ENCODE measurements at places on chromosomes 6 and 20.

- peak; percentile 17 for DNase-seq
Observed at GRCh38 chr20:45987108-45987780, 15.2 kb upstream of the ZNF335 start.

- DNase-seq, result no peak
Observed at GRCh38 chr6:169843110-169843509, 91.7 kb downstream of the ERMARD start.

DNA sequence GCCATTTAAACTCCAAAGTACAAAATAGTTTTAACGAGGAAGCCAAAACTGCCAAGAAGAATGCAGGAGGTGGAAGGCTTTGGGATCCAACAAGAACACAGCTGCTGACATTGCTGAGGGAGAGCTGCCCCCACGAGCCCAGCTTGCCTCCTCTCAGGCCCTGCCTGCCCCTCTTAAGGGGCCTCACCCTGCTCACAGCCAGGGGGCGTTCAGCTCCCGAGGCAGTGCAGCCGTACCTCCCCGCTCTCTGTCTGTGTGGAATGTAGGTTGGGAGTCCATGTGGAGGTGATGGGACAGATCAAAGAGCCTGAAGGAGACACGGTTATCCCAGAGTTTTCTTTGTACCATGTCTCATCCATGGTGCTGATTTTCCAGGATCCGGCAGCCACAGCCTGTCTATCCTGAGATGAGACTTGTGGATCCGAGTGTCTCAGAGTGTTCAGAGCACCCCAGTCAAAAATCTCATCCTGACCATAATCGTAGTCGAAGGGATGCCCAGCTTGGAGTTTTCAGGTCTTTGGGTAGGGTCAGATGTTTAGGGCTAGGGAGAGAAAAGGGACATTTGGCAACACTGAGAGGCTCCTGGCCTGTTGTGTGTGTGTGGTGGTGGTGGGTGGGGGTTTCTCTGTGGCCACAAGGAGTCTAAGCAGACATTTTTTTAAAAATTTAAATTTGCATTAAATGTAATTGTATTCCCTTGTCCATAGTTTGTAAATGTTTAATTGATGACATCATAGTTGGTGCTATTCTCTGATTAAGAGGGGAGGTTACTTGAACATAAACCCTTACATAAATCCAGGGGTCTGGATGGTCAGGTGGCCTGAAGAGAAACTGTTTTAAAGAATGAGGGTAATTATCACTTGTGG is 111.4 kb upstream of the CLDN20 start:
- DNase-seq, result no peak

GRCh38 chr20:32780749-32781655 is 18.8 kb downstream of the DNMT3B start:
- no peak for DNase-seq

DNA sequence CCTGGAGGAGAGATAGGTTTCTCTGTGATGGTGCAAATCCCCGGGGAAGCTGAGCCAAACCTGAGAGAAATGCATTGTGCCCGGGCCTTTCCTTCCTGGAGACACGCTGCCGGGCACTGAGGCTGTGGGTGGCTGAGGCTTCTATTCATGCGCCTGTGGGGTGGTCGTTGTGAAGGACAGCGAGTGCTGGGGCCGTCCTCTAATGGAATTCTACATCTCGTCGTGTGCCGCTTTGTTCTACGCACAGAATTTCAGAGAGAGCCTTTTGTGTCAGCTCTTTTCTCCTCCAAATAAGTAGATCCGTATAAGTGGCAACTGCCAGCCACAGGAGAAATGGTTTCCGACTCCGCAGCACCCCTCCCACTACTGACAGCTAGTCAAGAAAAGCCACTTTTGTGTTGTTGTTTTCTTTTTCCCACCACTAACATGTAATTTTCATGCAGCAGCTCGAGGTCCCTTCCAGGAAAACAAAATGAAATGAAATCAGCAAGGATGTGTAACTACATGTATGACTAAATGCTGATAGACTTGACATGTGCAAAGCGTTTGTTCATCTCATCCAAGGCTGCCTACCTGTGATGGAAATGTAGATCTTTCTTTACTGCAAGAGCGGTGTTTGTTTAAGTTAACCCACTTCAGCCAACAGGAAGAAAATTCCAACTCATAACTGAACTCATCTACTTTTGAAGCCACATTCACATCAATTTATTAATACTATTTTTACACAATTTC is 26.4 kb upstream of the PXDC1 start:
- DNase-seq, result no peak

- DNase-seq, result no peak
Observed at GRCh38 chr20:42979720-42980119, 210.0 kb downstream of the PTPRT start.

DNA sequence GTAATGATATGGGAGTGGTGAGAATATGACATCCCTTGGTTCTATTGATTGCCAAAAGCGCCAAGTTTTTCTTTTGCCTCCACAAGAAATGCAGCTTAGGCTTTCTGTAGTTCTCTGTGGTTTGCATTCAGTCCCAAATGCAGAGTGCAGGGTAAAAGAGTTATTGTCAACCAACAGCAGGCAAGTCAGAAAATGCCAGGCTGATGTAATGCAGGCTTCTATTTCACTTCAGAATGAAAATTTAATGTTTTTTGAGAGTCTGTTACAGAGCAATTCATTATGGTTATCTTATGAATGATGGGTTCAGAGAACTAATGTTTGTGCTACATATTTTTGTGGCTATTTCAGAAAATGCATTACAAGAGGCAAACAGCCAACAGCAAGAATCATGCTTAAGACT is 293.5 kb downstream of the CENPW start:
- DNase-seq, result no peak

- DNase-seq, result no peak
Observed at GRCh38 chr20:38759106-38759505, 10.8 kb downstream of the ACTR5 start.

- DNase-seq, result no peak
Observed at GRCh38 chr6:150452428-150453243, 83.8 kb downstream of the IYD start.

DNA sequence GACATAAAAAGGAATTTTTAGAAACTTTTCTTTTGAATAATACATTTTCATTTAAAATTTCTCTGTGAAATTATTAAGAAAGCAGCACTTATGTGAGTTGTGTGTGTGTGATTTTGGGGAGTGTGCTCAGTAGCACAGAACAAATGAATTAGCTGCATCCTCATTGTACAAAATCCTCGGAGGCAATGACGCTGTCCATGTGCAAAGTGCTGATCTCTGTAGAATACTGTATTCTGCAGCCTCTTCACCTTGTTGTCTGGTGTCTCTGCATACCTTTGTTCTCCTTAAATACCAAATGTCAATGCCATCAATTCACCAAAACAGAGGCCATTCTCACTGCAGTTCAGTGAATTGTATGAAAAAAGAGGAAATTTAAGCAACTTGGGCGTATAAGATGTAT is 838.4 kb downstream of the QKI start:
- no peak for DNase-seq

DNA sequence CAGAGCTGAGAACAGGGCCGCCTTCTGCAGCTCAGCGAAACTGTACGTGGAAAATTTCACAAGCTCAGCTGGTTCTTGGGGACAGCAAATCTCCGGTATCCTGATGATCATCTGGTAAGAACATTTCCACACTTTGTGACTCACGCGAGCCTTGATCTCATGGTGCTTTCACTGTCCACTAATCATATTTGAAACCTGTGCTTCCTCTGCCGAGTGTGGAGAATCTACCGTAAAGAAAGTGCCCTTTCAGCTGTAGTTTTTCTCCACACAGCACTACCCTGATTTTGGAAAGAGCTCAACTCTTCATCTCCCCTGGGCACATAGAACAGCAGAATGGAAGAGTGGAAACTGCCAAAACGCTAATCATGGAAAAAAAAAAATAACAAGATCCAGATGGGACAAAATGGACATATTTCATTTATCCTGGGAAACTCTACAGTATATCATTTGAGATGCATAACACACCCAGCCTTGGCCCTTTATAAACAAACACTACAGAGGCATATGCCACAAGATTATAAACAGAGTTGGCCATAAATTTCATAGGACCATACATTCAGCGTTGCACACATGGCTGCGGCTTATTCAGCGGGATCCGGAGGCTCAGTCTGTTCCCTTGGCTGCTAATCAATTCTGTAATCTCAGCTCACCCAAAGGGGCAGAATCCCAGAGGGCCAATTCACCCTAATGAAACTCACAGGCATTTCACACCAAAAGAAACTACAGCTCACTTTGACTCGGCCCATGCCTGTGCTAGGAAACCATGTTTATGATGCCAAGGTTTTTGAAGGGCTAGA is 434.5 kb downstream of the HDGFL1 start:
- DNase-seq, result peak; percentile 94

GRCh38 chr20:47727170-47727880 is 58.0 kb downstream of the SULF2 start:
- no peak for DNase-seq

DNA sequence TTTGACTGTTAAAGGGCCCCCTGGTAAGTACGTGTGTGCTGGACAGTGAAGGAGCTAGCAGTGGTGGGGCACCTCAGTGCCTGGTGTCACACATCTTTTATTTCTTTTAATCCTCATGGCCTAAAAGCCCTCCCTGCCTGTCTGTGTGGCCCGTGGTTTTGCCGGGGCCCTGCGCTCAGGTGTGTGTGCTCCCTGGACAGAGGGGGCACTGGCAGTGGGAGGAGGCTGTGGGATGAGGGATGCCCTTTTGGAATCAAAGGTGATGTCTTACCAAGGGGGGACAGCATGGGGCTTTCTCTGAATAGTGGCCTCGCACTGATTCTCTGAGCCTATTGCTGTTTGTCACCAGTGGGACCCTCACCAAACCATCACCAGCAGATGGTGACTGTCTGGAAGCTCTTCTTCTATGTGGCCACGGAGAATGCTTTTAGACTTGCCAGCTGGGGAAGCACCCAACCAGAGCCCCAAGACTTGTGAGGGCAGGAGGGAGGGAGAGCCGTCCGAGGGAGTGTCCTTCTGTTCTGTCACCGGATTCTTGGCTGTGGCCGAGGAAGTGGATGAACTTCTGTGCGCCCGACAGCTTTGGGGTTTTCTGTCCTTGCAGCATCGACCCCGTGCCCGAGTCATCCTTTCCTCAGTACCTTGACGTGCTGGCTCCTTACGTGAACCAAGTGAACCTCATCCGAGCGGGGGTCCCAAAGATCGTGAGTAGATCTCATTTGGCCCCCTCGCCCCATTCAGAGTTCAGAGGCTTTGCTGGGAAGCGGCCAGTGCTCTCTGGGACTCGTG is 18.1 kb downstream of the PNLDC1 start:
- DNase-seq, result no peak

DNA sequence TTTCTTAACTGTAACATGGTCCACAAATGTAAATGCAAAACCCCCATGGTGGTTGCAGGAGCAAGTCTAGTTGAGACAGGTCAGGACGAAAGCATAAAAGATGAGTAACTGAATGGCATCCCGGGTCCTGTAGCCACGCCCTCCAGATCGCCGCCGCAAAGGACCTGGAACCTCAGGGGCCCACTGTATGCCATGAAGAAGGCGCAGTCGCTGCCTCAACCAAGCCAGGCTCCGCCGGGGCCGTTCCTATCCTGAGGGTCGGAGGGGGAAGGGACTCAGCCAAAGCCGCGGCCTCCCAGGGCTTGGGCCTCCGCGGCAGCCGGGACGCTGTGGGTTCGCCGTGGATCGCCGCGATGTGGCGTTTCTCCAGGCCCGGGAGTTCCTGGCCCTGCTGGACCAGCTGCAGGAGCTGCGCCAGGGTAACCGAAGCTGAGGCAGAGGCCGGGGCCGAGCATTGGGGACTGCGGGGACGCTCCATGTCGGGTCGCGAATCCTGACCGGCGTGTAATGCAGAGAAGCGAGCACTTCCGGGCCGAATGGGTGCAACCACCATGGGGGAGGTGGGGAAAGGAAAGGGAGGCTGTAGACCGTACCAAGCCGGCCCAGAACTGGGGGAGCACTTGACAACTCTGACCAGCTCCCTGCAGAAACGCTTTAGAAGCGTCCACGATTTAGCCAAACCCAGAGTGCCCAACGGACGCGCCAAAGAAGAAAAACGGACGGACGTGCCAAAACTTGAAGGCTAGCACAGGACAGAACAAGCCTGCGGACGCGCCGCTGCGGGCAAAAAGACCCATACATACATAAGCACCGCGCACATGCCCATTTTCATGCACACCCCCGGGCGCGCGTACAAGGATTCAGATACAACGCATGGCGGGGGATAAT is 11.1 kb downstream of the RPL7L1 start:
- peak; percentile 77 for DNase-seq

DNA sequence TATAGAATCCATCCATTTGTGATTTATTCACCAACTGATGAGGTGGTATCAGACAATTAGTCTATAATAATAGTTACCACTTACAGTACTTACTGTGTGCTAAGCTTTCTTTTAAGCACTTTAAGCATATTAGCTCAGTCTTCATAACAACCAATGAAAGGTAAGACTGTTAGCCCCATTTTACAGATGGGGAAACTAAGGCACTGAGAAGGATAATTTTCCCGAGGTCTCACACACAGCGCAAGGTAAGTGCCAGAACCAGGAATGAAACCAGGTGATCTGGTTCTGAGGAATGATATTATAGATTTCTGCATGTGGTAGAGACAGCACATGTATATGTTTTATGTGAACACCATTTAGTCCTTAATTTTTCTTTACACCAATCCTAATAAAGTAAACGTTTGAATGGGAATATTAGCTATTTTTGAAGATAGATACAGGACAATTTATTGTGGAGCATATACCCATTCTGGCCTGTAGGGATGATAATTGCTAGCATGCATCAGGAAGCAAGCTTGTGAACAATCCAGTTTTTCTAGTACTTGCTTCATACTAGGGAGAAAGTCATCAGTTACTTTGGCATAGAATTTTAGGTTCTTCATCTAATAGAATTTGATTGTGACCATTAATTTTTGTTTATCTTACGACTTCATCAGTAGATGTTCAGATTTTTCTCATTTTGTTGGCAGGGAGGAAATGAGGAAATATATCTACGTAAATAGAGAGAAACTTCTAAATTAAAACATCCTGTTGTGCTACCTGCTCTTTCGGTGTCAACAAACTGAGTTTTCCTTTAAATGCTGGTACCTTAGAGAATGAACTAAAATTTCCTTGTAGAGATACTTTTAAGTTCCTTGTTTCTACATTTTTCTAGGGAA is 3.0 kb downstream of the YWHAB start:
- no peak for DNase-seq

DNA sequence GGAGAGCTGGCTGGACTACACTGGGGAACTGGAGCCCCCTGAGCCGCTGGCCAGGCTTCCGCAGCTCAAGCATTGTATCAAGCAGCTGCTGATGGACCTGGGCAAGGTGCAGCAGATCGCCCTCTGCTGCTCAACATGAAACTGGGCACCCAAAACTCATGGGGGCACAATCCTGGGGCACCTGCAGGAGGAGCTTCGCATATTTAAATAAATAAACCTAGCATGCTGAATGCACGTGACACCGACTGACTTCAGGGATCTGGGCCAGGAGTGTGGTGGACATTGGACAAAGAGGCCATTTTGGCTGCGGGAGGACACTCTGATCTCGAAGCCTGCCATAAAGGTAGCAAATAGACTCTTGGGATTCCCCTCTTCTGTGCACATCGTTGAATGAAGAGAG is 6.8 kb downstream of the SCAND1 start:
- no peak for DNase-seq

DNA sequence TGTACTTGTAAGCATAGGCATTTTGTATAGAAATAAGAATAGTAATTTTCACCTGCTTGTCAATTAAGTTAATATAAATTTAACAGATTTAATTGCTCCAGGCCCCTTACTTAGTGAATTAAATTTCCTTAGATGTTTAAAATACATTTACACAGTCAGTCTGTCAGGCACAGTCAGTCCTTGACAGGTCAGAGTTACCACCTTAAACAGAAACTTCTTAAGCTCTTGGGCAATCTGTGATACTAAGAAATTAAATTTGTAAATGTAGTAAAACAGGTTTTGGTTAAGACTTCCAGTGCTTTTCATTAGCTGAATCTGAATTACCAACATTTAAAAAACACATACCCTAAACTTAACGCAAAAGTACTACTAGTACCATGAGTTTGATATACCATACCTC is 15.9 kb downstream of the PTPRA start:
- DNase-seq, result no peak
